ENCODE measurements at places on chromosomes 16 and 17. TPM values are rescaled to one million over a fixed set of nuclear protein-coding genes. Genes with fewer than 3 reads are reported as not detected.

DNA sequence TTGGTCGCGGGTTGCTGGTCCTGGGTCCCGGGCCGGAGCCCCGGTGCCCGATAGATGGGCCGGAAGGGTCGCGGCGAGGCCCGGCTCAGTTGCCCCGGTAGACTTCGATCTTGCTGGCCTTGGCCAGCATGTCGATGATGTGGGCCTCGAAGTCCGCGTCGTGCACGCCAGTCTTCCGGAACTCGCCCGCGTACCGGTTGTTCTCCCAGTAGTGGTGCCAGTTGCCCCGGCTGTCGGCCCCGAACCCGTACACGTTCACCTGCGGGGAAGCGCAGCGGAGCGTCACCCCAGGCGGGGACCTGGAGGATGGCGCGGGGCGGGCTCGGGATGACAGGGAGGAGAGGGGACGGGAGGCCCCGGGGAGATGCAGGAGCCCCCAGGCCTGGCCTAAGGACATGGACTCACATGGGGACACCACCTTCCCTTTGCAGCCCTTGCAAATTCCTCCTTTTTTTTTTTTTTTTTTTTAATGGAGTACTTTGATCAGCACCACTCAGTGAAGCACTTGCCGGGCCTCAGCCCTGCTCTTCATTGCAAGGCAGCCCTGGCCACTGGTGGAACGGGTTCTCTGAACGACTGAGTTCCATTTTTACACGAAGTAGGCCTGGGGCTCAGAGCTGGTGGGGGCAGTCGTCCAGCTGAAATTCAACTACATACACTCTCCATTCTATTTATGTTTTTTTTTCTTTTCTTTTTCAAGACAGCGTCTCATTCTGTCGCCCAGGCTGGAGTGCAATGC lies 35.1 kb downstream of the DDX19A start:
- DNase-seq, result no peak

DNA sequence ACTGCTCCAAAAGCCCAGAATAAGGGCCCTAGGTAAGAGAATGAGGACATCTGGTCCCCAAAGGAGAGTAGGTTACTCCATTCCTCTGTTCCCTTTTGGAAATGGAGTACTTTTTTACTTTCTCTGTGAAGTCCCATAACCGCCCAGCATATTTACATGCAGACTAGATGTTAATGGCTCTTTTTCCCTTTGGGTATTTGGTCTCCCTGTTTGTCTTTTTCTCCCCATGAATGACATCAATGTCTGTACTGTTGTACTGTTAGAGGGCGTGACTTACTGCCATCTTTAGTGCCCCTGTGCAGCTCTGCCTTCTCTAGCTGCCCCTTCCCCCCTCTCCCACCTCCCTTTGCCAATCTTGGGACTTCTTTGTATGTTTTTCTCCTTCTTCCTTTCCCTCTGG lies 19.0 kb downstream of the GPR179 start:
- no peak for DNase-seq

- no peak for DNase-seq
Observed at GRCh38 chr16:81852347-81852746, 73.3 kb downstream of the PLCG2 start.

DNA sequence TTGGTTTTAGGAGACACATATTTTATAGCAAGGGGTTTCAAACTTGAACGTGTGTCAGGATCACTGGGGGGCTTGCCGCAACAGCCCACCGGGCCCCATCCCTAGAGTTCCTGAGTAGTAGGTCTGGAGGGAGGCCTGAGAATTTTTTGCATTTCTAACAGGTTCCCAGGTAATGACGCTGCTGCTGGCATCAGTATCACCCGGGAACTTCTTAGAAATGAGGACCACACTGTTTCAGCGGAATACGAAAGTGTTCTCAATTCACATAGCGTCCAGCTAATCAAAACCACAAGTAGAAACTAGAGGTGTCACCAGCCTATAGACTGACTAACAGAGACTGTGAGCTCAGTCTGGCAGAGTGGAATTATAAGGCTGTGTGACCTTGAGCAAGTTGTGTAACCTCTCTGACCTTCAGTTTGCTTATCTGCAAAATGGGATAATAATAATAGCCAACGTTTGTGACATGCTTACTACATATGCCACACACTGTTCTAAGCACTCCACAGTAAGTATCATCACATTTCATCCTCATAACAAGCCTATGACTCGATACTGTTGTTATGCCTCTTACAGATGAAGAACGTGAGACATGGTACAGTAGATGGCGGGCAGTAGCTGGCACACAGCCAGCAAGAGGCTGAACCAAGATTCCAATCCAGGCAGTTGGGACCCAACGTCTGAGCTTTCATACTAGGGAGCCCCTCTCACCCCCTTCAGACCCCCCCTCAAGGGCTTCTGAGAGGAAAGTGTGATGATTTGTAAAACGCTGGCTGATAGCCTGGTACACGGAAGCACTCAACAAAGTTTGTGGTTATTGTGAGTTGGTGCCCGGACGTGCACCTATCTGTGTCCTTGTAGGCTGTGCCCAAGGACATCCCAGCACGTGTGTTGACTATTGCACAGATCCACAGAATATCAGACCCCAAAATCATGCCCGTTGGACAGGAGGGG lies 4.6 kb upstream of the ICAM2 start:
- no peak for DNase-seq

- no peak for DNase-seq
Observed at GRCh38 chr16:8070506-8070905, 519.8 kb downstream of the TMEM114 start.

- DNase-seq, result no peak
Observed at GRCh38 chr17:9406046-9406606, 169.5 kb downstream of the STX8 start.

DNA sequence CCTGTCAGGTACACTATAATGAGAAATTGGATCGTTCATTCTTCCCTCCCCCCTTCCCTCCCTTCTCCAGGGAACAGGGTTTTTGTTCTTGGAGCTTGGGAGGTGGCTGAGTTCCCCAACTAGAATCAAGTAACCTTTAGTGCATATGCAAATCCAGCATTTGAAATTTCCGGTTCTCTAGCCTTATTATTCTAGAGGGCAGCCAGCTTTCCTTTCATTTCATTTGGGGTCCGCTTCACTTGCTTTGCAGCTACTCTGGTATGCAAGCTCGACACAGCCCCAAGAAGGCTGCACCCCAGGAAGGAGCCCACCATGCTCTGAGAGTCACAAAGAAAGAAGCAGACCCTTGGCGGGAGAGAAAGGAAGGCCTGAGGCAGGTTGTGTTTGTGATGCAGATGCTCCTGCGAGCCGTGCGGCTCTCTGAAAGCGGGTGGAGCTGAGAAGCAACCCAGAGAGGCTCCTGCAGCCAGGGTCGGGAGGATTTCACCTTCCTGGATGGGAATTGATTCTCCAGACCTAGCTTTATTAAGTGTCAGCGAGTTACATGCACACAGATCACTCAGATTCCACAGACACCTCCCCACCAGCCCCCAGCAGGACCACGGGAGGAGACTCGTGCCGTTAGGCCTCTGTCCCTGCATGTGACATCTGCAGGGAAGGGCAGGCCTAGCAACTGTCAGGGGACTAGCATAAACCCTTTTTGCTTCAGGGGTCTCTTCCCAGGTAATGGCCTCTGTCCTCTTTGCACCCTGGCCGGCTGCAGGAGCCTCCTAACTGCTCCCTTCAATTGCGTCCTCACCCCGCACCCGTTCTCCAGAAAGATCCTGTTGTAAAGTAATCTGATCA lies 34.5 kb downstream of the PMM2 start:
- DNase-seq, result no peak

Gene MEOX1
- total RNA-seq, result 4.0 TPM

Gene PHOSPHO1
- total RNA-seq, result not detected
